ENCODE measurements at places on chromosomes 6 and 20.
A peak's percentile ranks its signal among the peaks of the same experiment; 100 is the strongest.

- no peak for DNase-seq
Measured at GRCh38 chr6:149359440-149359839, 40.6 kb upstream of the SUMO4 start.

GRCh38 chr6:71489736-71490135, 201.1 kb downstream of the OGFRL1 start:
- DNase-seq: no peak

DNA sequence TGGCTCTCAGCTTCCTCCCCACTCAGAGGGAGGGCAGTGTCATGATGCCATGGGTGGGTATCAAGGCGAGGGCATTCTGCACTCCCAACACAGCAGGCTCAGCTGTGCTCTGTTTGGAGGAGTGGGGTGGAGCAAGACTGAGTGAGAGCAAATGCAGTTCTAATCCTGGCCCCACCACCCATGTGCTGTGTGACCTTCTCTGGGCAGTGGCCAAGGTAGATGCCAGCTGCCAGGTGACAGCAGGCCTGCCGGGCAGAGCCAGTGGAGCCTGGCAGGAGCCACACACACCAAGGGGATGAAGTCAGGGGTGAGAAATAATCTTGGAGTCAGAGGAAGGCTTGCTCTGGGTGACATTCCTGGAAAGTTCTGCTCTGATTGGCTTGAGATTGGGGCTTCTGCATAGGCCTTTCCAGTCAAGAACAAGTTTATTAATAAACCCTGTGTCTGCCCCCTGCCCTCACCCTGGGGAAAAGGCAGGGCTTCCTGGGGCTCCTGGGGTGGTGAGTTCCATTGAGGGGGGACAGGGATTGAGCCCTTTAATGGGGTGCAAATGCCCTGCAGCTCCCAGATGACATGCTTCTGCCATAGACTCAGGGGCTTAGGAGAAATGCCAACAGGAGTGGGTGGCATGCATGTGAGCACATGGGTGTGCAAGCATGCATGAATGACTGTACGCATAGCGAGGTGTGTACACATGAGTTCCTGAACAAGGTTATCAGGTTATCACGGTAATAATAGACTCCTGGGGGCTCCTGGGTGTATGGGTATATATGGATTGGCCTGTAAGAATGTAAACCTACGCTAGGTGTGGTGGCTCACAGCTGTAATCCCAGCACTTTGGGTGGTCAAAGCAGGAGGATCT, 134.2 kb downstream of the MRPL14 start:
- no peak for DNase-seq

GRCh38 chr6:25287941-25288340, 8.8 kb downstream of the CARMIL1 start:
- DNase-seq: no peak

- DNase-seq: no peak
Measured at GRCh38 chr6:162369091-162369490, 358.5 kb downstream of the PRKN start.

- no peak for DNase-seq
Measured at GRCh38 chr6:167426651-167427050, 101.8 kb downstream of the TTLL2 start.

DNA sequence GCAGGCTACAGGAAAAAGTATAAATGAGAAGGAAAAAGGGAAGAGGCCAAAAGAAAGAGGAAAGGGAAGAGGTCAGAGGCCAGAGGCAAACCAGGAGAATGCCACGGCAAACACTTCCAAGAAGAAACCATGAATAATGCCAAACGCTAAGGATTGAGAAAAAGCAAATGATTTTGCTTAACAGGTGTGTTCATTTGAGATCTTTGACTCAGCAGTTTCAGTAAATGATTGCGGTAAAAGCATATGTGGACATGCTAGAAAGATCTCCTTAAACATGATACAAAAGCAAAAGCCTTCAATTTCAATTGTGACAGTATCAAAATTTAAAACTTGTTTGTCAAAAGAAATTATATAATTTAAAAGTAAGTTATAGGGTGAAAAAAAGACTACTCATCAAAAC, 70.6 kb downstream of the UBE3D start:
- no peak for DNase-seq

DNA sequence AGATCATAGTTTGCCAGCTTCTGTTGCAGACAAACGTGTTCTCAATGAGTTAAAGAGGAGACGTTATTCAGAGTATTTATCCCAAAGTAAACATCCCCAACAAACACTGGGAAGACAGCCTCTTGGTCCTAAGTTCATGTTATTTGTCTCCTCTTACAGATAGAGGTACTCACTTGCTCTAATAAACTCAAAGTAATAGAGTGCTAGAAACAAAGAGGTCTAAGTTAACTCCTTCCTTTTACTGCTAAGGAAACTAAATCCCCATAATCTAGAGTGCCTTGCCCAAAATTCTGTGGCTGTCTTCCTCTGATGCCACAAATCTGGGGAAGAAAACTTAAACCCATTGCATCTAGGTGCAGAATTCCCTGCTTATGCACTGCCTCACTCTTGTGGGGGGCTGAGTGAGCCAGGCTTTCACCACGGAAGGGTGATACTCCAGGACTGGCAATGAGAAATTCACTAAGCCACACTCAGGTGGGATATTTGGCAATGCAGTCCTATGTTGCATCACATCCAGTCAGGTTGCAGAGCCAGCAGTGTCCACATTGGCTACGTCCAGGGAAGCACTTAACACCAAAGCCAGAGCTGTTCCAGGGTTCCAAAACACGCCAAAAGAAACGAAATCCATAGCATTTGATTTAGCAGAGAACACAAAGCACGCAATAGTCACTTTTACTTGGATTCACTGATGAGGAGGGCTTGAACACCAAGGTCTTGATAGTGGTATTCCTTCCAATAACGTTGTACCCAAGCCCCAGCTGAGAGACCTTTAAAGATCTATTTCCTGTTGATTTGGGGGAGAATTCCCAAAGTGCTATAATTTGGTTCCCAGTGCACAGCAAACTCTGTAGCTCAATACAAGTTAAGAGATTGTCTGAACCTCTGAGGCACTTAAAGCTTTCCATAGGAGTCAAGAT, 81.0 kb upstream of the FOXQ1 start:
- no peak for DNase-seq

DNA sequence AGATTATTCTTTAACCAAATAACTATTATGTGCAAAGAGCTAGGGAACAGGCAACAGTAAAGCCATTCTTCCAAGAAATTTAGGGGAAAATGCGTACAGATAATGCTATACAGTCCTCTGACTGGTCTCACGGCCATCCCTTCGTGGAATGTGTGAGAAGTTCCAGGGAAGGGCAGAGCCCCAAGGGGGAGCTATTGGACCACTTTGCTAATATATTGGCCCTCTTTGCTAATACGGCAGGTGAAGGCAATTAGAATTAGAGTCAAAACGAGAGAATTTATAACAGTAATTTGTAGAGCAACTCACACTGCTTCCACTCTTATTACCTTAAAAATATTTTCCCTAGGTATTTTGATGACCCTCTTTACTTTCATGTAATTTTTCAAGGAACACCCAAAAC, 140.4 kb downstream of the IMPG1 start:
- DNase-seq: peak; percentile 37

- no peak for DNase-seq
Measured at GRCh38 chr6:170030284-170030815, 260.5 kb downstream of the DLL1 start.

- DNase-seq: no peak
Measured at GRCh38 chr6:20770773-20771172, 236.5 kb downstream of the CDKAL1 start.

DNA sequence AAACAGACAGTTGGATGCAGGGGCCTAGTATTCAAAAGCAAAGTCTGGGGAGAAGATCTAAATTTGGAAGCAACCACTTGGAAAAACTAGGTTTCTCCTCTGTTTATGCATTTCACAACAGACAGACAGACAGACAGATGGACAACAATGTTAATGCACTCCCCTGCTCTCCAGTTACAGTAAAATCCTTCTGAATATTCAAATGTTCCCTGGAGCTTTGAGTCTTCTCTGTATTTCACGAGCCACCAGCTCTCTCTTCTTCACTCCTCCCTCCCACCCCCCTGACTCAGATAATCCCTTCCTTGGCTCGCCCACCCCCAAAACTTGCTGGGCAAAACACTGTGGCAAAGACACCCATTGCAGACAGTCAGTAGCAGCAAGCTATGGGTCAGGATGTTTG, 129.3 kb upstream of the TOP1 start:
- no peak for DNase-seq

DNA sequence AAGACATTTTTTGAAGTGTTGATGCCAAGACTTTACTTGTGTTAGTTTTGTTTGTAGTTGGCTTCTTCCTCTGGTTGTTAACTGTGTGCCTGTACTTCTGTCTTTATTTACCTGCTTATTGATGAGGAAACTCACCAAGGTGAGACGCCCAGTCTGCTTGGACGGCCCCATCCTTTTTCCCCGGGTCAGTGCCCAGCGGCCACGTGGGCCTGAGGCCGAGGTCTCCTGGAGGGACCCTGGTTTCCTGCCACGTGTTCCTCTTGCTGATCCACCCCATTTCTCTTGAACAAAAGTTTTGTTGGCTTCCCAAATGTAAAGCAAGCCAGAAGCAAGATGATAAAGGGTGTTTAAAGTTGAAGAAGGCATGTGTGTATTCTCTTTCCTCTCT, 24.8 kb downstream of the DUSP22 start:
- no peak for DNase-seq

- DNase-seq: no peak
Measured at GRCh38 chr20:8735674-8736073, 333.2 kb upstream of the PLCB4 start.

DNA sequence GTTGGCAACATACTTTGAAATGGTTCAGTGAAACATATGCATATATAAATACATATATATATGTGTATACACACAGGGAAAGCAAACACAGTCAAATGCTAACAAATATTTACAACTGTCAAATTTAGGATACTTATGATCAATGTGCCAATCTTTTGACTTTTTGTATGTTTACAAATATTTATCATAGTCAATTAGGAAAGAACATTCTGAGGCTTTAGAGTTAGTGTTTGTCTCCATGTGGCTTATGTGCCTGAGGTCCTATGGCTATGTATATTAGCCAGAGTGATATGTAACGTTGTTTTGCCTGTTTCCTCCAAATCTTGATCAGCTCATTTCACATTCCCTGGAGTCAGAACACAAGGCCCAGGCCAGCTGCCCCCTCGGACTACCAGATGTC, 126.5 kb upstream of the MAN1A1 start:
- DNase-seq: no peak

DNA sequence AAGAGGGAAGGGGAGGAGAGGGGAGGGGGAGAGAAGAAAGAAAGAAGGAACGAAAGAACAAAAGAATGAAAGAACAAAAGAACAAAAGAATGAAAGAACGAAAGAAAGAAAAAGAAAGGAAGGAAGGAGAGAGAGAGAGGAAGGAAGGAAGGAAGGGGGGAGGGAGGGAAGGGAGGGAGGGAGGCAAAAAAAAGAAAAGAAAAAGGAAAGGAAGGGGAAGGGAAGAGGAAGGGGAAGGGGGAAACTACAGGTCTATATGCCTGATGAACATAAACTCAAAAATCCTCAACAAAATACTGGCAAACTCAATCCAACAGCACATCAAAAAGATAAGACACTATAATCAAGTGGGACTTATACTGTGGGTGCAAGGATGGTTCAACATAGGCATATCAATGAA, 13.7 kb upstream of the LGSN start:
- DNase-seq: no peak

DNA sequence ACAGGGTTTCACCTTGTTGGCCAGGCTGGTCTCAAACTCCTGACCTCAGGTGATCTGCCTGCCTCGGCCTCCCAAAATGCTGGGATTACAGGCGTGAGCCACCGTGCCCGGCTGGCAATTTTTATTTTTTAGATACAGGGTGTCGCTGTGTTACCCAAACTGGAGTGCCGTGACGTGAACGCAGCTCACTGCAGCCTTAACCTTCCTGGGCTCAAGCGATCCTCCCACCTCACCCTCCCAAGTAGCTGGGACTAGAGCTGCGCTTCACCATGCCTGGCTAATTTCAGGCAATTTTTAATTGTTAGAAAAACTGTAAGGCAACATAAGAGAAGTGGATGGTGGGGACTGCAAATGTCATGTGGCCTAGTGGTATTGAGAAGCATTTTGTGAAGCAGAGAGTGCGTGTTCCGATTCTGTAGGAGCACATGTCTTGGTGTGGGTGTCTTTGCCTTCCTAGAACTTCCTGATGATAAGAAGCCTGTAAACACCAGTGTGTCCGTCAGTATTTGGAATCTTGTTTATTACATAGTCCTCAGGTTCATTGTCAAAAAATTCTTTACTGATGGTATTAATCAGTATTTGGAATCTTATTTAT, 18.0 kb downstream of the JARID2 start:
- no peak for DNase-seq

- DNase-seq: no peak
Measured at GRCh38 chr6:81456416-81456815, 296.1 kb downstream of the TENT5A start.

DNA sequence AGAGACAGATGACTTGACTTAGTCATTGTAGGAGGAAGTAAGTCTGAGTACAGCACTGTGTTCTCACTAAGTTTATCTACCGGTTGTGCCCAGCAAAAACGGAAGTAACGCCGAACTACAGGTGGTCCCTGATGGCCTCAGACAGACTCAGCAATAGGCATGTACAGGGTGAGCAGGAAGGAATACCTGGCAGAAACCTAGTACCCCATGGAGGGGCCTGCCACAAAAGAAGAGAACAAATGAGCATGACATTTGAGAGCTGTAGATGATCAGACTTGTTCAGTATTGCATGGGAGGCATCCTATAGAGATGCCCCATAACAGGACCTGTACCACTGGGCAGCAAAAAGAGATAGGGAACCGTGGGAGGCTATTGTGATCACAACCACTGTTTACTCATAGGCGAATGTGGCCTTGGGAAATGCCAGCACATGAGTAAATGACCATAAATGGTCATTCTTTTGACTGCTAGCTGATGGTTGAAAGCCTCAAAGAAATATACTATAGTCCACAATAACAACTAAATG, 106.4 kb upstream of the TAB2 start:
- DNase-seq: peak; percentile 54

- no peak for DNase-seq
Measured at GRCh38 chr6:170049641-170050561, 241.0 kb downstream of the DLL1 start.

DNA sequence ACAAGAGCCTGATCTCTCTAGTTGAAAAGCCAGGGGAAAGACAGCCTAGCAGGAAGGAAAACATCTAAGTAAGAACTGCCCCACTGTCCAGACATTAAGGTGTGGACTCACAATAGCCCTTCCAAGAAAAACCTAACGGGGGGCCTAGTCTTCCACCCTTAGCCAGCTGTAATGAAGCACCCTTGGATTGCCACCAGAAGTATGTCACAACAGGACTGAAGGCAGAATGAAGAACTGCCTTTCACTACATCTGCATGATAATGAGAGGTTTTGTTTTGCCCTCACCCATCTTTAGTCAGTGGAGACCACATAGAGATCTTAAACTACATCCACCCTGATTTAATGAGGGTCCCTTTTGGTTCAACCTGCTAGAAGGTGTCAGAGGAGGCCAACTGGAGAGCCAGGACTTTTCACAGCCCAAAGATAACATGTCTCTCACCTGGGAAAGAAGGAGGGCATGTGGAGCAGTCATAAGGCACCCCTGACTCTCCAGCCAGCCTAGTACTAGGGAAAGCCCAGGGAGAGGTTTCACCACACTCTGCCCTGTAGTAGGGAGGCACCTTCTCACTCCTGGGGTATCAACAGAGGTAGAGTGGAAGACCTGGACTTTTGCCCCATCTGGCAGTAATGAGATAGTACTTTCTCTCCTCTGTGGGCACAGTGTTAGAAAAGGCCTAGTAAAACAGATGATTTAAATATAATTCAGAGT, 1017.4 kb upstream of the MANEA start:
- no peak for DNase-seq

- no peak for DNase-seq
Measured at GRCh38 chr20:24676978-24677370, 207.5 kb downstream of the SYNDIG1 start.

- no peak for DNase-seq
Measured at GRCh38 chr6:167652701-167653095, 174.0 kb upstream of the AFDN start.

- DNase-seq: no peak
Measured at GRCh38 chr6:108732091-108732870, 115.9 kb upstream of the ARMC2 start.
